ENCODE measurements at places on chromosomes 13 and 19.

DNA sequence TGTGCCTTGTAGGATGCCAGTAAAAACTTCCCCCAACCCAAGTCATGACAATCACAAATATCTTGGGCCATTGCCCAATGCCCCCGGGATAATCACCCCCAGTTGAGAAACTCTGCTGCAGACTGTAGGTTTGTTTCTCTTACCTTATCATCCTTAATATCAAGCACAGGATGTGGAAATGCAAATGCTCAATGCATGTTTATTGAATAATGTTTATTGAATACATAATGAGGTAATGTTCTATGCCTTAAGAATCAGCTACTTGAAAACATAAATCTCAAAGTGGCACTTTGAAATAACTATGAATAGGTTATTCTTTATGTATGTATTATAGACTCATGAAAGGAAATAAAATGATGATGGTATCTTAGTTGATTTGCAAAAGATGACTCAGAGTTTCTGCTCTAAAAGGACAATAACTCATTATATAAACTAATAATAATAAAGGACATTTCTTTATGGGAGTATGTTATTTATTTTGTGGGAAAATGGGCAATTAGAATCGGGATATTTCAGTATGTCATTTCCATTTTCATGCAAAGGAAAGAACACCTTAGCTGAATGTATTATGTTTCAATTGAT is 414.2 kb downstream of the EFNB2 start:
- DNase-seq = no peak

GRCh38 chr13:21006141-21007005 is 55.0 kb downstream of the LATS2 start:
- DNase-seq = no peak

DNA sequence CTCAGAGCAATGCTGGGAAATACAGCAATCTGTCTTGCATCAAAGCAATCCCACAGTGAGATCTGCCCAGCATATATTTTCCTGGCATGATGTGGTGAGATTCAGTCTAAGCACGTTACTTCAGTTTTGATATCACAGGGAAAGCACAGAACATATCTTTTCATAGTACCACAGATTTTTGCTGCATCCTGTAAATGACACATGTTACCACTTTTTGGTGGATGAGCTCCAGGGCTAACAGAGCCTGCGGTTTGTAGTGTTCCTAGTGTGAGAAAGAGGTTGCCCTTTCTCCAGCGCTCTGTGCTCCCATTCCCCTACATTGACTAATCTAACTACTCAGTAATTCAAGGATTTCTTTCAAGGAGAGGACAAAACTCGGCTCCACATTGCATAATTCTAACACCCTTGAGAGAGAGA is 409.0 kb downstream of the GPC6 start:
- no peak for DNase-seq

GRCh38 chr19:30001791-30002190 is 59.8 kb downstream of the URI1 start:
- no peak for DNase-seq

GRCh38 chr19:19043481-19043880 is 10.1 kb downstream of the ARMC6 start:
- DNase-seq = no peak

DNA sequence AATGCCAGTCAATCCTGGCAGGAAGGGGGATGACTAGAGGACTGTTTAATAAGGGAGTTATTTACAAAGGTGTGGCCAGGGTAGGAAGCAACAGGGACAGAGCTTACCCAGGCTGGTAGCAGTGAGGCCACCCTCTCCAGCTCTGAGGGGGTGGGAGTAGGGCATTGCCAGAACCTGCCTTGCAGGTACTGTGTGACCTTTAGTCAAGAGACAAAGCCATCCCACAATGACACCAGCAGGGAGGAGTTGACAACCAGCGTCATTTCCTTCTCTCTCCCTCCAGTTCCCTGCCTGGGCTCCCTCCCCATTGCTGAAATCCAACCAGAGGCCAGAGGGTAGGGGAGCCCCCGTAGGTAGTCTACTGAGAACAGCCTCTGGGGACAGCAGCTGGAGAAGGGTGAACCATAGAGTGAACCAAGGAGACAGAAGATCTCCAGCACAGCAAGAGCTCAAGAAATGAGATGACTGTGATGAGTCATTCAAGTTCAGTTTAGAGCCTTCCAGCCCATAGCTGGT is 33.3 kb upstream of the SPATA13 start:
- DNase-seq = no peak

DNA sequence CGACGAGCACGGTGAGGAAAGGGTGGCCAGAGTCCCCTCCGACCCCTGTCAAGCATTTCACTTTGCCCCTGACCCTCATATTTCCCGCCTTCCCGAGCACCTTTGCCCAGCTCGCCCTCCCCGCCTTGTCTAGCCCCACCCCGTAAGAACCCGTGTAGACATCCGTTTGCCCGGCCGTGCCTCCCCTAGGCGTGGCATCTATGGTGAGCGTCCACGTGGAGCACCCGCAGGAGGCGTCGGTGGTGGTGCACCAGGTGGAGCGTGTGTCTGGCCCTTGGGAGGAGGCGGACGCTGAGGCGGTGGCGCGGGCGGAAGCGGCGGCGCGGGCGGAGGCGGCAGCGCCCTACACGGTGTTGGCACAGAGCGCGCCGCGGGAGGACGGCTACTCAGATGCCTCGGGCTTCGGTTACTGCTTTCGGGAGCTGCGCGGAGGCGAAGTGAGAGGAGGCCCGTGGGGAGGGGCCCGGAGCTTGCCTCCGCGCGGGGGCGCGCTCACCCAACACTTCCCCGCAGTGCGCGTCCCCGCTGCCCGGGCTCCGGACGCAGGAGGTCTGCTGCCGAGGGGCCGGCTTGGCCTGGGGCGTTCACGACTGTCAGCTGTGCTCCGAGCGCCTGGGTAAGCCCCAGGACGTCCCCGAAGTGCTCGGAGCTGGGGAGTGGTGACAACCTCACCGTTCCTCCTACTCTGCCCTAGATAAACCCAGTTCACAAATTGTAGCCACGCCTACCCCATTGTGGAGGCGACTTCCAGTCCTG is 4.2 kb downstream of the LTBP4 start:
- no peak for DNase-seq

DNA sequence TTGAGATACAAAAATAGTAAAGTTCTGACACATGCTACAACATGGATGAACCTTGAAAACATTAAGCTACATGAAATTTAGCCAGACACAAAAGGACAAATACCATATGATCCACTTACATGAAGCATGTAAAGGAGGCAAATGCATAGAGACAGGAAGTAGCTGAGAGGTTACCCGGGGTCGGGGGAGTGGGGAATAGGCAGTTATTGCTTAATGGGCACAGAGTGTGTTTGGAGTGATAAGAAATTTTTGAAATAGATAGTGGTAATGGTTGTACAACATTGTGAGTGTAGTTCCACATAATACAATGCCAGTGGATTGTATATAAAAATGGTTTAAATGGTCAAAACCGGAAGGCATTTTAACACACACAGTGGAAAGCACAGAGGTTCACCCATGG is 4.3 kb downstream of the N4BP2L1 start:
- DNase-seq = no peak

DNA sequence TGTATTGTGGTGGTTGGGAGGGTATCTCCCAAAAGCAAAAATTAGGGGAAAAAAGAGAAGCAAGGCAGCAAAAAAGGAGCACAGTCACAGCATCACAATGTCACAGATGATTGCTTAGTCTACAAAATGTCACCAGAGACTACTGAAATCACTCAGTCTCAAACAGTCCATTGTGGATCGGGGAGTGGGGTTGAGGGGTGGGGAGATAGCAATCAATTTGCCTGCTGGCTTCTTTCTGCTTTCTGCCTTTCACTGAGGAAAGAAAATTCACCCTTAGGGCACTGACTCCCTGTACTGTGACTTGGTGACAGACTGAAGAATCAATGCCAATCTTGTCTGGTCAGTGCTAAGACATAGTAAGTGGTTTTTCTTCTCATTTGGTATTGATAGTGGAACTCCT is 2127.1 kb upstream of the PCDH20 start:
- no peak for DNase-seq

DNA sequence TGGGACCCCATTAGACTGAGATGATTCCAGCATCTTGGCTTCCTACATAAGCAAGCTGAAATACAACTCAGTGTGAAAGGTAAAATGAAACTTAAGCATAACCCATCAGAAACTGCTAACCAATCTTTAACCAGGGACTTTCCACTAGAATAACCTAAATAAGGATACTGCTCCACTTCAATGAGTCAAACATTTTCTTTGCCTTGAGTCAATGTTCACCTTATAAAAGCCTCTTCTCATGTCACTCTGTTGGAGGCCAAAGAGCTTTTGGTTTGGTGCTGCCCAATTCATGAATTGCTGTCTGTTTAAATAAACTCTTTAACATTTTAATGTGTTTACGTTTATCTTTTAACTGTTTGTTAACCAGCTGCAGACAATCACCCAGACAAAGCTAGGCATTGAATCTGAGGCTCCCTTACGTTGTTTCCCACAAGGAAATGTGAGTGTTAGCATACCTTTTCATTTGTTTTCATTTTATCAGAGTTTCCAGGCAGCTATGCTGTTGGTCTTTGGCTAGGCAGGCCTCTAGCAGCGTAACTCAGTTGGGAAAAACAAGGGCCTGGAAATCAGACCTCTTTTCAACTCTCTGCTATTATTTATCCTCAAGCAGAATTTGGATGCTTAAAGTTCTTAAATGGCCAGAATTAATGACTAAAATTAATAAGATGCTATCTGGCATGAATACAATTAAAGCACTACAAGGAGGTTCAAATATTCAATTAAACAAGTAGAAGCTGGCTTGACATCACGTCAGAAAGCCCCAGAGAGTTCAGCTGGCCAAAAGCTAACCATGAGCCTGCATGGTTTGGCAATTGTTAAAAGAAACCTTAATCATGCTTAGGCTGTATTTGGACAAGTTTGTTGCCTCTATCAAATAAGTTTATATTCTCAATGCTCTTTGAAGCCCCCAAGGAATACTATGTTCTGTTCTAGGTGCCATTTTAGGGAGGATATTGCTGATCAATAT is 200.2 kb downstream of the DCLK1 start:
- no peak for DNase-seq

- no peak for DNase-seq
Observed at GRCh38 chr19:1110809-1111640, 7.2 kb downstream of the GPX4 start.

- no peak for DNase-seq
Observed at GRCh38 chr13:64420181-64420580, 2810.0 kb downstream of the PCDH9 start.

- DNase-seq = no peak
Observed at GRCh38 chr19:35170359-35171061, 16.0 kb downstream of the FXYD5 start.

- DNase-seq = no peak
Observed at GRCh38 chr19:51098365-51099046, 9.7 kb downstream of the CTU1 start.

GRCh38 chr19:805166-805551 is 7.9 kb downstream of the PTBP1 start:
- DNase-seq = no peak

- no peak for DNase-seq
Observed at GRCh38 chr13:106651442-106651841, 83.5 kb upstream of the ARGLU1 start.

GRCh38 chr19:16896146-16897028 is 7.6 kb downstream of the F2RL3 start:
- no peak for DNase-seq

DNA sequence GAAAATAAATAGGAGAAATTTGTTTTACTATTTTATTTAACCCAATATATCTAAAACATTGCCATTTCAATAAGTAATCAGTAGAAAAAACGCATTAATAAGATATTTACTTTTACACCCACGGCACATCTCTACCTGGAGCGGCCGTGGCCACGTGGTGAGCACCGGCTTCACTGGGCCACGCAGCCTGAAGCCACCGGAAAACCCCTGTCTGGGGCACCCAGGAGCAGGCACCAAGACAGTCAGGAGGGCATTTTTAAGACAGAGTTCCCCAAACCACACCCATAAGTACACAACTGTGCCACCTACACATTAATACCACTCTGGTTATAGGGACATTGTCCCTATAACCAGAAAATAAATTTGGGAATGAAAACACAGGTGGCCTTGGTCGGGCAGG is 80.9 kb downstream of the SPACA7 start:
- DNase-seq = no peak

DNA sequence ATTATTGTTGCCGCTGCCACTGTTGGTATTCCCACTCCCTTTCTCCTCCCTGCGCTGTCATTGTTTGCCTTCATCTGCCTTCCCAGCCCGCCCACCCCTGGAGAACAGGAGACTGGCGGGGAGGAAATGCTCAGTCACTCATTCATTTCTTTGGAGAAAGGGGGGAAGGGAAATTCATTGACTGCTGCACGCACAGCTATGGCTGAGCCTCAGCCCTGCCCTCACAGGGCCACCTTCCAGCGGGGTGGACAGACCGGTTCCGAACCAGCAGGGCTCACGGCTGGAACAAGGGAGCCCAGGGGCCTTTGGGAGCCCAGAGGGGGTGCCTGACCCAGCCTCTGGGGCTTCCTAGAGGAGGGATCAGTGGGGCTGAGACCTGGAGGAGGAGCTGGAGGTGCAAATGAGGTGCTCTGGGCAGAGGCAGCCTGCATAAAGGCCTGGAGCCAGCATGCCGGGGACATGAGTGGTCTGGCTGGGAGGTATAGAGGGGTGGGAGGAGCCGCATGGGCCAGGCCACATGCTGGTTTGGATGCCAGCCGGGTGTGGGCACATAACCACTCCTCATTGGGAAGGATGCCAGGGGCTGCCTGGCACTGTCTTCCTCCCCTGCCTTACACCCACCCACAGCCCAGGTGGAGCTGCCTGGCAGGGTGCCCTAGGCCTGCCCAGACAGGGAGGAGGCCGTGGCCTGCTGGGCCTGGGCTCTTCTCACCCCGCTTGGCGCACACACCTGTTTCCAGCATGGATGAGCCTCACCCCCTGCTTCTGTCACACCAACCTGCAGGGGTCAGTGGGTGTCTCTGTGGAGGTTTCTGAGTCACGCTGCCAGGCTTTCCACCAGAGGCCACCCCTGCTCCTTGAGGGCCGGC is 26.8 kb downstream of the PPP5C start:
- DNase-seq = no peak

GRCh38 chr13:76363682-76364289 is 522.4 kb downstream of the KCTD12 start:
- no peak for DNase-seq

DNA sequence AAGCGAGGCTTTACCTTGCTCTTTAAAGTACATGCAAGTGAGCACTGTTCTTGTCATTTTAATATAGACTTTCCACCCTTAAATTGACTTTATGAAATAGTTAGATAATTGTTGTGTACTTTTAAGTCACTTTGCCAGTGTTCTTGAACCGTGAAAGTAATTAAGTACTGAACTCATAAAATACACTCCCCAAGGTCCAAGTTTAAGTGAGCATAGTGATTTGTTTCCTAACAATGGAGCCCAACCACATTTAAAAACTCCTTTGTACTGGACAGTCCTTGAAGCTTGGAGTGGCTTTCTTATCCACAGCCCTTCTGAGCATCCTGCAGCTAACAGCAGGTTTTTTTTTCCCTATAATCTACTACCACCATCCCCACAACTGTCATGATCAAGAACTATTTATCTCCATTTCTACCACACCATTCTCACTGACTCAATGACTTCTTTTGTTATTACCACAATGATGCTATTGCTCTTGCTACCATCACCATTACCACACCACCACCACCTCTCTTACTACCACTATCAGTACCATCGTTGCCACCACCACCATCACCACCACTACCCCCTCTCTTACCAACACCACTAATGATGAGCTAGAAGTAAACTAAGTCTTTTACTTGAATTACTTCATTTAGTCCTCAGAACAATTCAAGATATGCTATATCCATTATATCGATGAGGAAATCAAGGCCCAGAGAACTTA is 452.6 kb downstream of the DIAPH3 start:
- DNase-seq = no peak

- DNase-seq = no peak
Observed at GRCh38 chr13:23789576-23790346, 99.4 kb downstream of the MIPEP start.

GRCh38 chr13:44797685-44798084 is 191.6 kb downstream of the NUFIP1 start:
- no peak for DNase-seq
